Liver (tissue), 10 donors: ENCODE measurements at places on chromosomes 5 and 9.

DNA sequence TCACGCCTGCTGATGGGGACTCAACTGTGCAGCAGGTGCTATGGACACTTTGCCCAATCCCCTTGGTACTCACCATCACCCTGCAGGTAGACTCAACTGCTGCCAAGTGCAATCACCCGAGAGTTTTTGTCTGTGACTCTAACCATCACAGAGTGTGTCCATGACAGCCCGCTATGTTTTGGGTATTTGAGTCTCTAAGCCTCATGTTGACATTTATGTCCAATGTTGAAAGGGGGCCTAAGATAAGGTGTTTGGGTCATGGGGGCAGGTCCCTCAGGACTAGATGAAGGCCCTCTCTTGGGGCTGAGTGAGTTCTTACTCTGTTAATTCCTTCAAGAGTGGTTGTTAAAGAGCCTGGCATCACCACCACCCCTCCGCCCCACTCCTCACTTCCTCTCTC lies 44.1 kb upstream of the GABRP start:
- no peak for DNase-seq

DNA sequence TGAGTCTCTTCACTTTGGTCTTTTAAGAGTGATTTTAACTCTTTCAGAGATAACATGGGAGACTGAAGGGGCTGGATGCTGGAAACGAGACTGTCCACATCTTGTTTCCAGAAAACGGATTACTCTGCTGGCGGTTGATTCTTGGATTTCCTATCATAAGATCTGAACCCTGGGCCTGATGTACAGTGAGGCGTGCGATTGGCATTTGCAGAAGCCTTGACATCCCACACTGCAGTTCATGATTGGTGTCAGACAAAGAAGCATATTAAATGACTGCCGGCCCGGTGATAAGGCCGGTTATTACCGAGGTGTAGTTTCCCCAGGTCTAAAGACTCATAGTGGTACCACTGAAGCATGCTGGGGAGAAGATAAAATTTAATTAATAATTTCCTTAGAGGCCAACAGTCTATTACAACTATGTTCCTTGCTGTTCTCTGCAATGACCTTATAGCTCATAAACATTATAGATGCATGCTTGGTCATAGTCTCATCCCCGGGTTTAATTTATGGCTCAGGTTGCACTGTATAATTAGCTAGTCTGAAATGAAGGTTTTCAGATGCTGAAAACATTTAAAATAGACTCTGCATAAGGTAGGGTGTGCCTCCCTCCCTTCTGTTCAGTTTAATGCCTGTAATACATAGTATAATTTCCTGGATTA lies 99.2 kb downstream of the PPP2R2B start:
- no peak for DNase-seq

- no peak for DNase-seq
Observed at GRCh38 chr9:136160381-136160841, 41.7 kb upstream of the TMEM250 start.

DNA sequence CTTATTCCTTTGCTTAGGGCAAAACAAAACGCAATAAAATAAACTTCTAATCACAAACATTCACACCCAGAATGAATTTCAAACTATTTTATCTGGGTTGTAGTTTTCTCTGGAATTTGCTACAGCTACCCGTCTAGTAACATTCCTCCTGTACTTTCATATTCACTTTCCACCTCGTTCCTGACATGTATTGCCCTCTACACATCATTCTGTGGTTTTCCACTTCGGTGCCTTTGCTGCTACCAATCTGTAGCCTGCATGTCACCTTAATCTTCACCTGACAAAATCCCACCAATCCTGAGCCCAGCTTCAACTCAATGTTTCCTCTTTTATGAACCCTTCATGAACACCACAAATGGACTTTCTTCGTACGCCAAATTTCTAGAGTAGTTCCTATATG lies 694.1 kb upstream of the C9orf72 start:
- no peak for DNase-seq

DNA sequence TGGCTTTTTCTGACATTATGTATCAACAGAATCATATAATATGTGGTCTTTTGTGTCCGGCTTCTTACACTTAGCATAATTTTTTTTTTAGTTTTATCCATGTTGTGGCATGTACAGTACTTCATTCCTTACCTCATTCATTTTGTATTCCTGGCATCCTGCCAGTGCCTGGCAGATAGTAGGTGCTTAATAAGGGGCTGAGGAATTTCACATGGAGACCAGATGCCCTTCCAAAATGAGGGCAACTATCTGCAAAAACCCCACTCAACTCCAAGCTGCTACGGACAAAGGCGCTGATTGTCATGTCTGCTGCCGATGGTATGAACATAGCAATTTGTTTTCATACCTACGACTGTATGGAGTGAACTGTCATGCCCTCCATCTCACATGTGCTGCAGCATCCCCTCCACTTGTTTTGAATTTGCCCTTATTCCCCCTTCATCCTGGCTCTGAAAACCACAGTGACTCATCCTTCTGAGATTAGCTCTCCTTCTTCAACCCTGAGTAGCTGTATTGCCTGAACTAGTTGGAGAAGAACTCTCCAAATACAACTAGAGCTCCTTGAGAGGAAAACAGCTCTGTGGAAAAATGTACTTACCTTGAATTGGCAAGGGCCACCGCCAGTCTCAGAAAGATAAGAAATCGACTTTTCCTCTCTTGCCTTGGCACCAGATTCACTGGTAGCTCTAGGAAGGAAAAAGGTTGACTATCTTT lies 41.3 kb upstream of the FOXE1 start:
- no peak for DNase-seq

DNA sequence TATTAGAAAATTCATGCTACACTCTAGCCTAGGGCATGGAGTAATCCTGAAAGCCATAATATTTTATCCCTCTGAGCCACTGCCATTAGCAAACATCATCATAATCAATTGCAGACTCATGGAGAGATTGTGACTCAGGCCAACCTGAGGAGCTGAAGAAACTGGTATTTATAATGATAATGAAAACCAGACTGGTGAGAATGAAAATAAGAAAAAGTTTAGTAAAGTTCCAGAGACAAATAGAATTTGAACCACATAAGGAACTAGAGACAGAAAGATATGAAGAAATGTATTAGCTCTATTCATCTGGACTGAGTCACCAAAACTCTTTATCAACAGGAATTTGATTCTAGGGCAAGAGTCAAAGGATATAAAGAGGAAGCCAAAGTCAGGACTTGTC lies 158.7 kb downstream of the DRD1 start:
- no peak for DNase-seq

- DNase-seq = no peak
Observed at GRCh38 chr5:59401637-59402036, 491.9 kb downstream of the PDE4D start.

GRCh38 chr5:168916852-168917251 lies 337.7 kb upstream of the PANK3 start:
- no peak for DNase-seq
